ENCODE measurements at places on chromosomes 12 and 14.
A peak's percentile ranks its signal among the peaks of the same experiment; 100 is the strongest.

DNA sequence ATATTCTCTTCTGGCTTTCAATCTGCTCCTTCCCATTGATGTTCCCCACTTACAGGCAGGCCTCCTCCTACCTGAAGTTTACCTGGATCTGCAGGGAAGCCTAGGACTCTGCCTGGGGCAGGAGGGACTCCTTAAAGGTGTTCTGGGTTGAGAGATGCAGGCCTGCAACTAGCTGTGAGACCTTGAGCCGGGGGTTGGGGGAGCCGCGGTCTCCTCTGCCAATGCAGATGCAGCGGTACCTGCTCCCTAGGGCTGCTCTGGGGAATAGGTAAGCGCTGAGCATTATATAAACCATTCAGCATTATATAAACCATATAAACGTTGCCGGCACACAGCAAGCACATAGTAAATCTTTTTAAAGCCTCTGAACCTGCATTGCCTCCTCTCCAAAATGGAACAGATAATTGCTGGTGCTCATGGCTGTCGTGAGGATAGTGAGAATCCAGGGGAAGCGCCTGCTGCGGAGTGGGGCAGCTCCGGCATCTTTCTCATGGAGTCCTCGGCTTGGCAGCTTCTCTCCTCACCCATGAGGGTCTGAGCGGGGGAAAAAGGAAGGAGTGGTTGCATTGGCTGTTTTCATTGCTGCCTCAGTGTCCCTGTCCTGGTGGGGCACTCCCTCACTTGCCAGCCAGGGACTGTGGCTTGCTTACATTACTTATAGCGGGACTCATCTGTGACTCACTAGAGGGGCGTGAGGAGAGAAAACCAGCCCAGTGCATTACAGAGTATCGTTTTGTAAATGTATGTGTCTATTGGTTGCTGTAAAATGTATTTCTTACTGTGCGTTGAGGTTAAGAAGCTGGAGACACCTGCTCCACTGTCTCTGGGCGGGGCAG is 12.5 kb upstream of the KRT80 start:
- no peak for DNase-seq

GRCh38 chr14:68924186-68925158 is 54.6 kb downstream of the ACTN1 start:
- DNase-seq = no peak

DNA sequence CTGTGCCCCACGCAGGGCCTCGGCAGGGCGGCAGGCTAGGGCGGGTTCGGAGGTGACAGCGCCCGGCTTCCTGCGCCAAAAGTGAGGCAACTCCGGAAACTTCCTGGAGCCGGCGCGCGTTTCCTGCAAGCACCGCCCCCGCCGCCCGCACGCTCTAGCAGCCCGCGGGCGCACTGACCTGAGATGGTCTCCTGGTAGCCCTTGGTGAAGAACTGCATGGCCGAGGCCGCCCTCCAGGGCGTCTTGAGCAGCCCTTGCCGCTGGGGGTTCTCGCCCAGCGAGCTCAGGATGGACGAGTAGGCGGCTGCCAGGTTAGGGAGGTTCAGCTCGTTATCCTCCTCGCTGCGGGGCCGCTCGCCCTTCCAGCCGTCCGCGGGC is 494 bp downstream of the GCH1 start:
- DNase-seq = peak; percentile 61

GRCh38 chr14:68279777-68280233 is 460.2 kb downstream of the RAD51B start:
- DNase-seq = no peak

DNA sequence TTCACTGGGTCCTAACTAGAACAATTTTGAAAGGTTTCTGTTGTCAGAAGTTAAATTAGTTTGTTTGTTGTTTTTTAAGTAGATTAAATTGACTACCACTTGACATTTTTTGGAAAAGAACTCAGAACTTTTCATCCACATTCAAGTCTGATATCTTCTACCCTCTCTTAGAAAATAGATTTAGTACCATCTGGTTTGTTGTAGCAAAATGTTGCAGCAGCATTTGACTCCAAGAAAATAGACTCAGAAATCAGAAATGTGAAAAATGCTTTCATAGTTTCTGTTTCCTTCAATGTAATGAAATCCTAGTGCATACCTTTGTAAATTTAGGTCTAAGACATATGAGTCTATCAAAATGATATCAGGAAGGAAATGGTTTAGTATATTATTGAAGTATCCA is 256.3 kb upstream of the CLEC14A start:
- DNase-seq = no peak

DNA sequence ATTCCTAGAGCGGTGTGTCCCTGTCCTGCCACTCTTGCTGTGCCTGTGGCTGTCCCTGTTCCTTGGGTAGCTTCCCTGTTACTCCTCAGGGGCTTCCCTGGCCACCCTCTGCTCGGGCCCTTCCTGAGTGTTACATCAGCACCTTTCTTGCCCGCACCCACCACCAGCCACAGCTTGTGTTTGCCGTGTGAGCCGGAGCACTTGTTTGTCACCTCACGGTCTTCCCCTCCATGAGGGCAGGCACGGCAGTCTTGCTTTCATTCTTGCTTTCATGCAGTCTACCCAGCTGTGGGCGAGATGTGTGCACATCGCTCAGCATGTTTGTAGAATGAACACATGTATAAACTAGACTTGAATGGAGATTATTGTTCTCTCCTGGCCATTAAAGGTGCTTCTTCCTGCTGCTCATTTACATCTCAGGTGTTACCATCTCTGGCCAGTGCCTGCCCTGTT is 42.0 kb downstream of the TRAF3 start:
- DNase-seq = no peak

DNA sequence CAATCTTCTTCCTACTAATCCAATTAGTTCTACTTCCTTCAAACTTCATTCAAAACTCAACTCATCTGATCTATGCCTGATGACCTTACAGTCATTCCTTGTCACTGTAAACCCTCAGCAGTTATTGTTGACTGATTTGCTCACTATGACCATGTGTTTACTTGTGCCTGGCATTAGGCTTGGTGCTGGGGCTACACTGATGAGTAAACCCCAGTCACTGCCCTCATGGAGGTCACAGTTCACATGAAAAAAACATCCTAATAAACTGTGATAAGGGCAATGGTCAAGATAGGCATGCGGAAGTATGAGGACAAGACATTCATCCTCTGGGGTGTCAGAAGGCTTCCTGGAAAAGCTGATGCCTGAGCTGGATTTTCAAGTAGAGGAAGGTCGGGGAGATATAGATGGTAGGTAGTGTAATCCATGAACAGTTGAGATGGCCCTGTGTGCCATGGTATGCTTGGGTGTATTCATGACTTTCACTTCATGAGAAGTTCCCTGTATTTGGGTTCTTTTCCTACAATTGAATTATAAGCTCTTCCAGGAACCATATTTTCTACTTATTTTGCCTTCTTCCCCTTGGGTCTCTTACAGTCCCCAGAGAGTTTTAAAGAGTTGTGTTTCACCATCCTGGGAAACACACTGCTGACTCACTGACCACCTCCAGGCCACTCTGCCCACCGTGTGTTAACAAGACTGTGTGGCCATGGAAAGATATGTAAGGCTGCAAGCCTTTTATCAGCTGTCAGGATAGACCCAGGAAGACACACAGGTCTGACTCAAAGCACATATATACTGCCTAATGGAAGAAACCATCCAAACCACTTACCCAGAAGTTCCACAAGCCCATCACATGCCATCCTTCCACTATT is 38.7 kb upstream of the DUSP6 start:
- DNase-seq = peak; percentile 46

- no peak for DNase-seq
Measured at GRCh38 chr12:122518908-122519307, 7.8 kb downstream of the RSRC2 start.

GRCh38 chr12:46944771-46945170 is 119.0 kb upstream of the SLC38A4 start:
- no peak for DNase-seq

GRCh38 chr12:44403185-44403584 is 472.9 kb downstream of the NELL2 start:
- DNase-seq = peak; percentile 25

GRCh38 chr12:7369274-7369729 is 65.4 kb downstream of the ACSM4 start:
- no peak for DNase-seq

GRCh38 chr12:58030566-58031279 is 89.4 kb downstream of the ATP23 start:
- no peak for DNase-seq

- DNase-seq = no peak
Measured at GRCh38 chr14:24851406-24851805, 198.5 kb downstream of the STXBP6 start.

DNA sequence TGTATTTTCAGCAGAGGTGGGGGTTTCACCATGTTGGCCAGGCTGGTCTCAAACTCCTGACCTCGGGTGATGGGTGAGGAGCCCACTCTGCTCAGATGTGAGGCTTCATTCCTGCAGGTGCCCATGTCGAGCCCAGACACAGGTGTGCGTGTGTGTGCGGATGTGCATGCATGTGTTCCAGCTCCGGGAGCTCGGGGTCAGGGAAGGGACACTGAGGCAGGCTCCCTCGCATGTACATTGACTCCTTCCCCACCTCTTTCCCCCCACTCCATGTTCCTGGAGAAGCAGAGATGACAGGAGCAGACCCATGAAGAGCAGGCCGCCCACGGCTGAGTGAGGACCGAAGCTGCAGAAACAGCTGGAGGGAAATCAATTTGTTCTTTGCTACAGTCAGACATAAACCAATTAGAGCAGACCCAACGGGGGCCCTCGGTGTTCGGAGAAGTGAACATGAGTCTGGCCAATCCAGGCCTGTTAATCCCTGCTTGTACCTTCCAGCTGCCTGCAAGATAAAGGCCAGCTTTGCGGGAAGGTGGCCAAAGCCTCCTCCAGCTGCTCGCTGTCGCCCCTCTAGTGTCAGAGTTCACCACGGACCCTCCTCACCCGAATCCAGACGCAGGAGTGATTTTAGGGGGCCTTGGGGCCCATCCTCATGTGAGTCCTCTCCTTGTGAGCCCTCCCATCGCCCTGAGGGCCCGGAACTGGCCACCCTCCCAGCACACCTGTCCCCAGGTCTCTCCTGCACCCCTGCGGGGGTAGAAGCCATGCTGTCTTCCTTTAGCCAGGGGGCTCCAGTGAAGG is 321.0 kb upstream of the RTL1 start:
- no peak for DNase-seq

- DNase-seq = no peak
Measured at GRCh38 chr14:43184540-43184939, 1322.5 kb downstream of the FSCB start.

DNA sequence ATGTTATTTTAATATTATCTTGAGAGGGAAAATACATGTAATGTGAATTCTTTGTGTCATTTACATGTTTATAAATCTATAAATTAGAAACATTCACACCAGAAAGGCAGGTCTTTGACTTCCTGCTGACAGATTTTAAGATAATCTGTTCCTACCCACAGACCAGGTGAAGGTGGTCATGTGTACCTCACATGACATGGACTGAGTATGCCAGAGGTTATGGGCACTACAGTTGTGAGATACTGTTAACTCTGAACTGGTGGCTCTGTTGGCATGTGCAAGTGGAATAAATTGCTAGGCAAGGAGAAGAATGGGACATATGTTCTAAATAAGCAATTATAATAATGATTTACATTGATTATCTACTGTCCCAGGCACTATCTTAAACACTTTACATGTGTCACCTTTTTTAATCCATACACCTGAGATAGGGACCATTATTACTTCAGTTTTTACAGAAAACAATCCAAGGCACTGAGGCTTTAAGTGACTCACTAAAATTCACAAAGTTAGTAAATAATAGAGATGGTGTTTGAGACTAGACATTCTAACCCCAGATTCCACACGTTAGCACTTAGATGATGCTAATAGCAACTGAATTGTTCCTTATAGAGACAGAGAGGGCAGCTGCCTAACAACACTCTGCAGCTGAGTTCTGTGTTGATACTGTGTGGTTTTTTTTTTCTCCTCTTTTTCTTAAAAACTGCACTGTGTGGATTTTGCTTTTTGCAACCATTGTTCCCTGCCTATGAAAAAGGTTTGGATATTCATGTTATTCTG is 23.8 kb downstream of the SLC16A7 start:
- DNase-seq = no peak

GRCh38 chr12:92362126-92362525 is 216.5 kb upstream of the BTG1 start:
- no peak for DNase-seq

DNA sequence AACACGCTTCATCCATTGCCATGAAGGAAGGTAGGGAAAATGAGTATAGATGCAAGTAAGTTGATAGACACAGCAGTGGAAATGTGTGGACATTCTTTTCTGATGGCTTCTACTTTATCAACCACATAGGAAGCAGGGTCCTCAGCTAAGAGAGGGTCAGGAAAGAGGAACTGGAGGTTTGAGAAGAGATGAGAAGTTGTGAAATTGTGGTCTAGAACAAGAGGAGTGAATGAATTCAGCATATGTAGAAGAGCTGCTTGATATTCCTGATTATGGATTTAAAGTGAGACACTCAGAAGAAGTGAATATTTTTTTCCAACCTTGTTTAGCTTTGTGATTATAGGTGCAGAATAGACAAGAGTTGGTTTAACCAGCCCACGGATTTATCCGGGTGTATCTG is 128.5 kb downstream of the SLC15A5 start:
- DNase-seq = peak; percentile 14

DNA sequence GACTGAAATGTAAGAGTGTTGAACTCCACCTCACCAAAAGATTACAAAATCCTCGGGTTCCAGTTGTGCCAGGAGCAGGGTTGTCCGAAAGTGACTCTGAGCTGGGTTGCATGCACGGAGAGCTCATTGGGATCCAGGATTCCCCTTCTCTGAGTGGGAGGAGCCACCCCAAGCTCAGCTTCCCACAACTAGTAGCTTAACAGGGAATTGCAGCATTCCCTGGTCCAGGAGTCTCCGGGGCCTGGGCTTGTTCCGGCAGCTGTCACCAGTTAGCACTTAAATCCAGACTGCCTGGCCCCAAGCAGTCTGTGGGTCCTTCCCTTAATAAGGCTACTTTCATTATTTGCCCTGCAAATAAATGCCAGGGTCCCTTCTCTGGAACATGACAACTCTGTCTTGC is 50.1 kb downstream of the CD9 start:
- no peak for DNase-seq

GRCh38 chr12:30823764-30824163 is 69.0 kb upstream of the CAPRIN2 start:
- DNase-seq = no peak

DNA sequence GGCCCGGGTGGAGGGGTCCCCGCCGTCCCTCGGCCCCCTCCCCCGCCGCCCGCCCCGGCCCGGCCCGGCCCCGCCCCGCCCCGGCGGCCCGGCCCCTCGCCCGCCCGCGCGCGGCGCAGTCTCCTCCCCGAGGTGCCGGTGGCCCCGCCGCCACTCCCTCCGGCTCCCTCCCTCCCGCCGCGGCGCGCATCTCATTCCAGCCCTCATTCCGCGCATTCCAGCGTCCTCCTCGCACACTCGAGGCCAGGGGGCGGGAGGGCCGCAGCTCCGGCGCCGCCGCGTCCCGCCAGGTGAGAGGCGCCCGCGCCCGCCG is at the start of gene TEAD4:
Gene TEAD4 (plus strand): TSS at position 206 of the 313 bp plus-strand sequence.
- no peak for DNase-seq

GRCh38 chr12:46197883-46198282 is 71.0 kb downstream of the SLC38A1 start:
- no peak for DNase-seq

GRCh38 chr14:38774162-38774561 is 328.9 kb downstream of the SEC23A start:
- DNase-seq = no peak

All from hematopoietic multipotent progenitor cell treated with erythropoietin and hydrocortisone succinate and interleukin-3 and kit ligand, for 8 days (in vitro differentiated cells).